ENCODE measurements at places on chromosomes 13 and 19.

DNA sequence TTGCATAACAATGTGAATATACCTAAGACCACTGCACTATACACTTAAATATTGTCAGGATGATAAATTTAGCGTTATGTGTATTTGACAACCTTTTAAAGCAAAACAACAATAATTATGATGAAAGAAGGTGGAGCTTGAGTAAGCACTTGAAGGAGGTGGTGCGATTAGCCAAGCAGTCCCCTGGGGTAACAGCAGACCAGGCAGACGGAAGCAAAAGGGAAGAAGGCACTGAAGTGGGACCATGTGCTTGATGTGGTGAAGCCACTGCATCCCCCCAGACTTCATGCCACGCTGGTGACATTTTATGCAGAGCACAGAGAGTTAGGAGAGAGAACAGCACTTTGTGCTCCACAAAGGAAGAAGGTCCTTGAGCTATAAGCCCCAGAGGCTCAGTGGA lies 58.3 kb upstream of the ZNF507 start:
- no peak for DNase-seq

DNA sequence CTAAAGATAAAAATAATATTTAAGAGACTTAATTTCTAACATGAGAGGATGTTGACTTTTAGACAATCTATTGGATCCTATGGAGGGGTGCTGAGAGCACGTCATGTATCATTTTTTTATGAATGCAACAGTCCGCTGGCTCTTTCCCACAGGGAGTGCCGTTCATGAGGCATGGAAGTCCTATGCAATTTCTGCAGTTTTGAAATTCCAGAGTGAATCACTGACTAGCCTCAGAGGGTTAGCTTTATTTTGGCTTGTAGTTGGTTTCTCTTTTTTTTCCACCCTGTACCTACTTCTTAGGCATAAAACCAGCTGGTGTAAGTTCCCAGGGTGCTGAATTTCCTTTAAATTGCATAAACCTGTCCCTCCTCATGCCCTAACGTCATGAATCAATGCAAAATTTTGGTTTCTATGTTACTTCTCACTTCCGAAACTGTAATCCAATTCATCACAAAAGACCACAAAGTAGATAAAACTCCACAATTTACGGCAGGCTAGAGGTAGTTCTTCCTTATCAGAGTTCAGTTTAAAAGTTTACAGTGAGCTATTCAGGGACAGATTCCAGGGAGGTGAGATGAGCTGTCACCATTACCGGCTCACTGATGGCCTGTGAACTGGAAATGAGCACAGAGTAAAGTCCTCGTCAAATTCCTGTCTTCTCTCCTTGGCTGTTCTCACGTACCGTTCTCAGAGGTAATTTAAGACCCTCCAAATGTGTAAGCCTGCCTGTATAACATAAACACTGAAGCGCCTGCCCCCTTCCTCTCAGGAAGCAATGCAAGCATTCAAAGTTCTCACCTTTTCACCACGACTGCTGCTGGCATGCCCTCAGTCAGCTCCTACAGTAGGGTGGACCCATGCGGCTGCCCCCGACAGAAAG lies 216.6 kb upstream of the SLC10A2 start:
- no peak for DNase-seq

- DNase-seq = no peak
Observed at GRCh38 chr13:81745391-81745790, 1404.5 kb upstream of the SPRY2 start.

DNA sequence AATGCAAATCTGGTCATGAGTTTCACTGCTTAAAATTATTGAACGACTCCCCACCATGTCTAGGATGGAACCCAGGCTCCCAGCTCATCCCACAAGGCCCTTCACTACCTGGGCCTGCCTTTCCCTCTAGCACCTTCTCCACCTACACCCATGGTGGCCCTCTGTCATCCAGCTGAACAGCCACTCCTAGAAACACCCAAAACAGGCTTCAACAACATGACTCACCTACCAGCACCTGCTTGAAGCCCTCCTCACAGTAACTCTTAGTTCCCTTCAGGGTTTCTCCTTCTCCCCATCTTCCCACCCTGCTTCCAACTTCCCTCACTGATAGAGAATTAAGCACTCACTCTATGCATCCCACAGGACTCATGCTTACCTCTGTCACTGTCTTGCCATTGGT lies 6.6 kb upstream of the IGFL2 start:
- no peak for DNase-seq

DNA sequence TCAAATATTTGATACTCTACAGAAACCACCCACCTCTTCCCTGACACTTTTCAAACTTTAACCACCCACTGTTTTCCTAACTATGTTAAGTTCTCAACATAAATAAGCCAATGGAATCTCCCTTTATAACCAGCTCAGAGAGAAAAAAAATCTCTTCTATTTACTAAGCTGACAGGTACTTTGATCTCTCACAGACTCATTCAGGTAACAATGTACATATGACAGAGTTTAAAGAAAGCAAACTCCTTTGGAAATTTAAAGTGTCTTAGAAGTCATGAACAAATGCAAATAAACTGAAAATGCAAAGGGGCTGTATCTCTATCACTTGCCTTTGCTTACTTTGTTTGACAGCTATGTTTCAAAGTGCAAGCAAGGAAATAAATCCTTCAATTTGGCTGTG lies 109.3 kb downstream of the KLF12 start:
- DNase-seq = no peak

DNA sequence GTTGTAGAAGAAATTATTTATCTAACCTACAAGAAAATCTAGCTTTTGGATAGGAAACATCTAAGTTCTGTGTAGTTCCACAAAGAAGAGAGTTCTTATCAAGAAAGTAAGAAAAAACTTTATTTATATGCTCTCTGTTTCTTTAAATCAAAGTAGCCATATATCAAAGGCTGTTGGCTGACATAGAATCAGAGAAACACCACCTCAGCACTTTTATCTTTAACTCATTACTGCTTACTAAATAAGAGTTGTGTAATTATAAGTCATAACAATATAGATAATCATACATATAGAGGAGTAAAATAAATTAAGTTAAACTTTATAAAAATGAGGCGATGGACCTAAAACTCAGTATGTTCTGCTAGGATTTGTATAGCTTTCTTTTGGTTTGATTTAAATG lies 570.6 kb downstream of the PCDH17 start:
- no peak for DNase-seq

DNA sequence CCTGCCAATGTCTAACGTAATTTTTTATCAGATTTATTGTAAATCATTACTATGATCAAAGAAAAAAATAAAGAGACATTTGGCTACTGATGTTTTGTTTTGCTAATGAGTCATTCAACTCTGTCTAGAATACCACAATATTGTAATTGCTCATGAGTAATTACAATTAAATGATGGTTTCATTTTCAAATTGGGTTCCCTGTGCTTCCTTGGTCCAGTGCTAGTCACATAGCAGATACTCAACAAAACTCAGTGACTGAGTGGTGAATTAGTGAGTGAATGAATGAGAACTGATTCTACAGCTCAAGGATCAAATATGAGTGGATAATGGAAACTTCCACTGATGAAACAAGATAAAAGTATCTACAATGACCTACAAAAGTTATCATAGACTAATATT lies 304.7 kb downstream of the POU4F1 start:
- no peak for DNase-seq
